HFFc6 (cell line): ENCODE measurements at places on chromosomes 5 and 9.

DNA sequence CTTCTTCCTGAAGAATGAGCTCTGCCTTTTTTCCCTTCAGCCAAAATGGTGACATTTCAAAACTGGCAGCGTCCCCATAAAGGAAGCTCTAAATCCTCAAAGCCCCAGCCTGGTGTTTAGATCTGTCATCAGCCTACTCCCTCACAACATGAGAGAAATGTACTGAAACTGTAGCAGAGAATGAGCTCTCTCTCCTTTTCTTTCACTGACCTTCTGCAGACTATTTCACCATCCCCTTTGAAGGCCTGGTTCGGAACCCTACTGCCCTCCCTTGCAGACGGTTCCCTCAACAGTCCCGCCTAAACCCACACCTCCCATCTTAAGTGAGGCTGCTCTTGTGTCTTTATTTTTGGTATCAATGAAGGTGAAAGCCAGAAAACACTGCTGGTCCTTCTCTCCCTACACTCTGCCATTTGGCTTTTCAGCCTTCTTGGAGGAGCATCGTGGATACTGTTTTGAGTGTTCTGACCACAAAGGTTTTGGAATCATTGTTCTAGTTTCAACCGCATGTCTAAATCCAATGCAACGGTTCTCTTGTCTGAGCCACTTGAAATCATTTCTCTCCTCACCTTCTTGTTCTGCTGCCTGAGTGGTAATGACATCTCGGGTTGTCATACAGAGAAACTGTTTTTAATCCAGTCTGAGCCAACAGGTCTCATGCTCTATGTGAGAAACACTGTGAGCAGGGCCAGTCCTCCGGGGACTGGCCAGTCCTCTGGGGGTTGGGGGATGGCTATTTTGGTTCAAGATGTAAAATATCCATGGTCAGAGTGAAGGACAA is 39.0 kb downstream of the ITK start:
- H3K36me3 ChIP-seq: no peaks in the 10 kb centered on the region
- no peak for DNase-seq
- peaks cover 9% of the 10 kb centered on the region; the same call in 1 of the 2 replicates for H3K27me3 ChIP-seq
- no peak overlapping the region for H3K4me3 ChIP-seq
- no peak overlapping the region for H3K27ac ChIP-seq

GRCh38 chr9:113598451-113598850 is 134.9 kb downstream of the RGS3 start:
- H3K36me3 ChIP-seq: peaks cover 29% of the 10 kb centered on the region
- peaks cover 9% of the 10 kb centered on the region for H3K27me3 ChIP-seq
- H3K4me1 ChIP-seq: peaks cover 87% of the 10 kb centered on the region
- peak overlapping the region; percentile 22; the same call in 1 of the 2 replicates for H3K4me3 ChIP-seq
- DNase-seq: no peak

DNA sequence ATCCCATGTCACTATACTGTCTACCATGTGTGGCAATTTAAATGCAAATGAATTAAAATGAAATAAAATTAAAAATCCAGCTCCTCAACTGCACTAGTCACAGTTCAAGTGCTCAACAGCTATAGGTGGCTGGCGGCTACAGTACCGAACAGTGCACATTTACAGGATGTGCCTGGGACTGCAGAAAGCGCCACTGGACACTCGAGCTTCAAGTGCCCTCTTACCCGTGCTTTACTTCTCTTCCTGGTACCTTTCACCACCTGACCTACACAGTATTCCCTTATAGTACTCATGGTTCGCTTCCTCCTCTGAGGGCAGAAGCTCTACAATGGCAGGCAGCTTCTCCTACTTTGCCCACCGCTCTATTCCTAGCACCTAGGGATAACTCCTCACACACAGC is 166.6 kb downstream of the FANCC start:
- DNase-seq: no peak
- no peak overlapping the region for H3K27ac ChIP-seq
- no peaks in the 10 kb centered on the region for H3K27me3 ChIP-seq
- no peak overlapping the region for H3K4me3 ChIP-seq
- no peaks in the 10 kb centered on the region for H3K36me3 ChIP-seq

DNA sequence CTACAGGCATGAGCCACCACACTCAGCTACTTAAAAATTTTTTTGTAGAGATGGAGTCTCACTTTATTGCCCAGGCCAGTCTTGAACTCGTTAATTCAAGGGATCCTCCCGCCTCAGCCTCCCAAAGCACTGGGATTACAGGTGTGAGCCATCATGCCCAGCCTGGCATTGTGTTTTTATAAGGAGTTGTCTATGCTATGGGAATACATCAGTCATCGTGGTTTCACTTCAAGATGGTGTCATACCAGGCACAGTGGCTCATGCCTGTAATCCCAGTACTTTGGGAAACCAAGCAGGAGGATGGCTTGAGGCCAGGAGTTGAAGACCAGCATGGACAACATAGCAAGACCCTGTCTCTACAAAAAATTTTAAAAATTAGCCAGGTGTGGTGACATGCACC is 49.7 kb downstream of the CYSTM1 start:
- peaks cover 4% of the 10 kb centered on the region; the same call in 1 of the 2 replicates for H3K36me3 ChIP-seq
- no peak overlapping the region for H3K4me3 ChIP-seq
- peaks cover 2% of the 10 kb centered on the region; the same call in 1 of the 2 replicates for H3K27me3 ChIP-seq

DNA sequence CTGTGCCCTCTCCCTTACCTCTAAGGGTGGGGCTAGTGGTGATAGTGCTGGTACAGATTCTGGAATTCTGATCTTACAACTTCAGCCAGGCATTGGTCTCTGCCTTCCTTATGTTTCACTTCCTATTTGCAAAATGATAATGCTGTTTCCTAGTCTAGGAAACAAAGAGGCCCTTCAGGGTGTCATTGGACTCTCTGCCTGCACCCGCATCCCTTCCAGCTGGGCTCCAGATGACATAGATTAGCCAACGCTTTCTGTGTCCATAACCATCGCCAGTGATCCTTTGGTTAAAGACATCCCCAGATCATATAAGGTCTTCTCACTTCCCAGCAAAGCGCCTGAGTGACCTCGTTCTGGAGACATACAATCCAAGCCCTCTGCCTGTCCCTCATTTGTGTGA is 180.7 kb downstream of the ERCC6L2 start:
- H3K36me3 ChIP-seq: no peaks in the 10 kb centered on the region
- DNase-seq: no peak
- H3K27ac ChIP-seq: no peak overlapping the region
- peaks cover 15% of the 10 kb centered on the region for H3K27me3 ChIP-seq

- H3K36me3 ChIP-seq: no peaks in the 10 kb centered on the region
- H3K27me3 ChIP-seq: no peaks in the 10 kb centered on the region; the same call in 1 of the 2 replicates
- no peak overlapping the region; the same call in 1 of the 2 replicates for H3K4me3 ChIP-seq
- DNase-seq: peak; percentile 62
These were observed 56.7 kb upstream of the SLC44A1 start for GRCh38 chr9:105187781-105188180.

DNA sequence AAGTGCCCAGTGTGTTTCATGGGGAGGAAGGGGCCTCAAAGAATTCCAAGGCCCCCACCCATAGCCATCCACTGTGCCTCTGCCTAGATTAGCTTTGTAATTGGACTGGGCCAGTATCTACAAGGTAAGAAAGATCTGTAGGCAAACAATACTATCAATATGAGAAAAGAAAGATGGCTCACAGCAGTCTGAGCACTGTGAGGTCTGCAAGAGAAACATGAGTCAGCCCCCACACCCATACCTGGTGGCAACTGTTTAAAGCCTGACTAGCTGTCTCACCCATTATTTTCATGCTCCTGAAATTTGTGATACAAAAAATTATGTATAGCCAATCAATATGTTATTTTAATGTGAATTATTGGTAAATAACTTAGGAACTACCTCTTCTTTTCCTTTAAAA is 10.0 kb upstream of the ZNF483 start:
- H3K4me3 ChIP-seq: no peak overlapping the region
- H3K36me3 ChIP-seq: peaks cover 13% of the 10 kb centered on the region; the same call in 1 of the 2 replicates
- H3K27me3 ChIP-seq: peaks cover 3% of the 10 kb centered on the region

DNA sequence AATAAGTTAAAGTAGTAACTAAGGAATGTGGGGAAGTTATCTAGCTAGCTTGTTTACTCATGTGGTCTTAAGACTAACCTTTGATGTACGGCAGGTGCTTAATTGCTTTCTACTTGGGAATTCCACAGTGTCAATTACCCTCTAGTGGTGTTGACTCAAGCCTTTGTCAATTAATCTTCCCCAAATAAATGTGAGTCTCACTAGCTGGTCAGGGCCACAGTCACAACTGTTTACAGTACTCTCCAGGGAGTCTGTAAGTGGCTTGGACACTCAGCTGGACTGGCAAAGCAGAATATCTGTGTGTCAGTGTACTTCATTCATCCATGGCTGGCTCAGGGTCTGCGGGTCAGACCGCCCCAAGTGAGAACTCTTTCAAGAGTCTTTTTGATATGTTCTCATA is 30.8 kb downstream of the SMIM3 start:
- H3K4me1 ChIP-seq: no peaks in the 10 kb centered on the region
- peaks cover 12% of the 10 kb centered on the region for H3K36me3 ChIP-seq
- H3K4me3 ChIP-seq: no peak overlapping the region
- no peak for DNase-seq
- H3K27me3 ChIP-seq: peaks cover 2% of the 10 kb centered on the region; the same call in 1 of the 2 replicates

DNA sequence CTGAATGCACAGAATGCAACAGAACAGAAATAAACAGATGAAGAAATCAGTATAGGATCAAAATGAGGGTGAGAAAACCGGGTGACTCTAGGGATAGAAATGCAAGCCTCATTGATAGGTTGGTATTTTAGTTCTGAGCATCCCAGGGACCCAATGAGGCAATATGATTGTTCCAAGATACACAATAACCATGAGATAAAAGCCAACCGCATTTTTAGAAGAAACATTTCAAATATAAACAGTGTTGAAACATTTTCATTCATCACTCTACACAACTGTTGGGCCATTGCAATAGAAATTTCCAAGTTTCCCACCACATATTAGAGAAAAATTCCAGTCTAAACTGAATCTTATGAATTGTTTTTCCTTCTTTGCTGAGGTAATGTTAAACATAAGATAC is 452.3 kb upstream of the PTGER4 start:
- H3K36me3 ChIP-seq: no peaks in the 10 kb centered on the region
- peaks cover 1% of the 10 kb centered on the region; the same call in 1 of the 2 replicates for H3K27me3 ChIP-seq
- no peak overlapping the region for H3K4me3 ChIP-seq

GRCh38 chr9:69443178-69443577 is 118.2 kb downstream of the ENTREP1 start:
- H3K36me3 ChIP-seq: peaks cover 19% of the 10 kb centered on the region
- no peak overlapping the region for H3K4me3 ChIP-seq
- no peak overlapping the region for H3K27ac ChIP-seq
- peaks cover 1% of the 10 kb centered on the region; the same call in 1 of the 2 replicates for H3K27me3 ChIP-seq
- H3K4me1 ChIP-seq: peaks cover 34% of the 10 kb centered on the region

DNA sequence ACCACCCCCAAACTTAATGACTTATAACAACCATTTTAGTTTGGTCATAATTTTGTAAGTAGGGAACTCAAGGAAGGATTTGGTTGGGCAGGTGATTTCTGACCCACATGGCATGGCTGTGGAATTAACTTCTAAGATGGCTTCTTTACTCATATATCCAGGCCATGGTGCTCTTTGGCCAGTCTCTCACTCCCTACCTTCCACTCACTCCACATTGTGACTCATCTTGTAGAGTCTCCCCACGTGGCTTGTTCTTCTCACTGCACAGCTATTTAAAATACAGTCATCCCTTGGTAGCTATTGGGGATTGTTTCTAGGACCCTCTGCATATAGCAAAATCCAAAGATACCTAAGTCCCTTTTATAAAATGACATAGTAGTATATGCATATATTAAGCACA is 76.6 kb upstream of the MAST4 start:
- no peaks in the 10 kb centered on the region for H3K4me1 ChIP-seq
- no peak for DNase-seq
- no peak overlapping the region for H3K4me3 ChIP-seq
- H3K36me3 ChIP-seq: no peaks in the 10 kb centered on the region

DNA sequence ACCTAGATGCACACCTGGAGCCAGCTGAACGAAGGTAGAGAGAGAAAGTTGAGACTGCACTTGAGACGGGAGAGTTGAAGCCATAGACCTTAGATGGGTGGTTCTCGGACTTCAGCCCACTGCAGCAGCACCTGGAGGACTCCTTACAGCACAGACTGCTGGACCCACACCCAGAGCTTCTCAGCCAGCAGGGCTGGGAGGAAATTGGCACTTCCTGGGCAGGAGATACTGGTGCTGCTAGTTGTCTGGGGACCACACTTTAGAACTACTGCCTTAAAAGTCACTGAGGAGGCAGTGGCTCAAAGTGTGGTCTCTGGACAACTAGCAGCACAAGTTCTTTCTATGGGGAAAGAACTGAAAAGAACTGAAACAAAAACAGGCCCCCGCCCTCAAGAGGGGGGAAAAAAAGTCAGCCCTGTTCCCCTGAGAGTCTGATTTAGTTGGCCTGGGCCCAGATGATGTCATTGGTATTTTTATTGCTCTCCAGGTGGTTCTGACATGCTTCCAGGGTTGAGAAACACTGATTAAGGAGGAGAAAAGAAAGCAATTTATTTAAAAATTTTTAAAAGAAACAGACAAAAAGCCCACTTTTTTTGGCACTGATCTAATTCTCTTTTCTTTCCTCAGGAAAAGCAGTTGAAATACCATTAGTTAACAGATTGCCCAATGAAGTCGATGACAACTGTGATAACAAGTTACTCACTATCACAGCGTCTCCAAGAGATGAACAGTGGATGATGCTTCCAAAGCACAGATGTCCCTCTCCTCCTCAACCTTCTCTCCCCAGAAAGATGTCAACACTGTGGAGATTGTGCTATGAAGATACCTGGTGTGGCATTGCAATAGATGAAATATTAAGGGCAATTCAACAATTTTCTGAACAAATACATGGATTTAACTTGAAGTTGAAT is 73.6 kb upstream of the ADAMTS16 start:
- no peak overlapping the region for H3K27ac ChIP-seq
- H3K36me3 ChIP-seq: no peaks in the 10 kb centered on the region
- no peak for DNase-seq
- no peaks in the 10 kb centered on the region for H3K4me1 ChIP-seq

- DNase-seq: no peak
- H3K4me1 ChIP-seq: no peaks in the 10 kb centered on the region
- no peak overlapping the region for H3K4me3 ChIP-seq
- no peak overlapping the region for H3K27ac ChIP-seq
- H3K27me3 ChIP-seq: no peaks in the 10 kb centered on the region
These were observed 234.2 kb upstream of the DMAC1 start for GRCh38 chr9:8033794-8034193.

- peak overlapping the region; percentile 3; the same call in 1 of the 2 replicates for H3K4me3 ChIP-seq
- H3K27me3 ChIP-seq: no peaks in the 10 kb centered on the region
- H3K36me3 ChIP-seq: peaks cover 14% of the 10 kb centered on the region
- peaks cover 44% of the 10 kb centered on the region for H3K4me1 ChIP-seq
- peak overlapping the region; percentile 3; the same call in 1 of the 2 replicates for H3K27ac ChIP-seq
These were observed 222.3 kb downstream of the GLIS3 start for GRCh38 chr9:4077499-4078102.

DNA sequence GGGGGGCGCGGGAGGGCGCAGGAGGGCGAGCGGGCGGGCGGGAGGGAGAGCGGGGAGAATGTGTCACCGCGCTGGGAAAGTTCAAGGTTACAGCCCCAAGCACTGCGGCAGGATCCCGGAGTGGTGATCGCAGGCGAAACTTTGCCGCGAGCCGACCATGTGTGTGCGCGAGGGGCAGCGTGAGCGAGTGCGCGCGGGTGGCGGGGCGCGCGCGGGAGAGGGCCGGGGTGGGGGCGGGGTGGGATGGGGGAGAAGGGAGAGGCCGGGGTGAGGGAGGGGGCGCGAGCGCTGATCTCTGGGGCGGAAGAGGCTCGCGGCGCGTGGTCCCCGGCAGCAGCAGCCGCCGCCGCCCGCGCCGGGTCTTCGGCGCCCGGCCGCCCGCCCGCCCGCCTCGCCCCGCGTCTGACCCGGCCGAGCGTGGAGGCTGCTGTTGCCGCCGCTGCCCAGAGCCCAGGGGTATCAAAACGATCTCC is at the start of gene NFIB:
Gene NFIB (minus strand): TSS at position 191 of the 473 bp plus-strand sequence. CDS start 630 bp downstream, outside the sequence.
- peak within 1 kb of the TSS; percentile 90 for H3K27ac ChIP-seq
- H3K36me3 ChIP-seq: no peaks in the 10 kb centered on the region
- H3K4me1 ChIP-seq: peaks cover 26% of the 10 kb centered on the region
- DNase-seq: no peak
- peaks cover 29% of the 10 kb centered on the region for H3K27me3 ChIP-seq
